ENCODE measurements at places on chromosomes 5 and 9.

GRCh38 chr5:112735702-112736101 is 2.0 kb upstream of the APC start:
- no peak for DNase-seq

GRCh38 chr5:17215361-17215760 is 2.1 kb upstream of the BASP1 start:
- DNase-seq: no peak

DNA sequence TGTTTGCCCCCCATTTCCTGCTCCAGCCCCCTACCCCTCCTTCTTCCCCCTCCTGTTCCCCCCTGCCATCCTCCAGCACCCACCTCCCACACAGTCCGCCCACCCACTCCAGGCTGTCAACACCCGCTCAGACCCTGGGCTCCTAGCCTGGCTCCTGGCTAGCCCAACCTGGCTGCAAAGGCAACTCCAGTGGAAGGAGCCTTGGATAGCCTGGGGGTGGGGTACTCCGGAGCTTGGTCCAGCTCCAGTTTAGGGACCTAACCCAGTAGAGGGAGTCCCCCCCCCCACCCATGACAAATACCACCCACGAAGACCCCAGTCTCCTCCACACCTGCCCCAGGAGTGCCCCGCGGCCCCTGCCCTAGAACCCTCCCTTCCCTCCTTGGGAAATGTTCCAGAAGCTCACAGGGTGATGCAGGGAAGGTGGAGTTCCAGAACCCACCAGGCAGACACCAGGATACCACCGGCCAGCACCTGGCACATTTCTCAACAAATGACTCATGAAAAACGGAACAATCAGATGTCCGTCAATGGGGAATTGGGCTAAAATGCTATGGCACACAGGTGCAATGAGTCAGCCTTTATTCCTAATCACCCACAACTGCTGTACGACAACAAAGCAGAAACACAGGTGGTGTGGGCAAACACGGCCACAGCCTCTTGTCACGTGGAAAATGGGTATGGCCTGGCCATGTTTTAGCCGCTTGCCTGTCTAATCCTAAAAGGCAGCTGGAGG is 901 bp upstream of the SLC12A7 start:
- no peak for DNase-seq

DNA sequence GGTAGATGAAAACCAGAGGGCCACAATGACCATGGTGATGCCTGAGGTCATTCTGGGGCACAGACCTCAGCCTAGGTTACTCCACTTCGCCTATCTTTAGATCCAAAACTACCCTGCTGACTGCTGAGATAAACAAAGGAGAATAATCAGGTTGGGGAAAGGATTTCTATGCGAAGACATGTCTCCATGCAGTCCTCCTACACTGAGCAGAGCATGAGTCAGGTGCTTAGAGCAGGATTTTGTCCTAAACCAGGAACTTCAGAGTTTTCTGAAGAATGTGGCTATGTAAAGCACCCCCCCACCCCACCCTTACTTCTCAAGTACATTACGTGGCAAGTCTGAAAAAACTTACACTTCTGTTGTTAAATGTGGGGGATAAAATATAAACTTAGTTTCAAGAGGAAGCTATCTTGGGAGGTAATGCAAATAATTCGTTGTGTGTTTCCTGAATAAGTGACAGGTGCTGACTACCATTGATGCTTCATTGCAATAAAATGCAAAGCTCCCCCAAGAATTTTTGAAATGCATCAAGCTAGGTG is 19.4 kb downstream of the PDCD1LG2 start:
- DNase-seq: no peak

- no peak for DNase-seq
Measured at GRCh38 chr5:82513738-82514137, 235.6 kb upstream of the RPS23 start.

DNA sequence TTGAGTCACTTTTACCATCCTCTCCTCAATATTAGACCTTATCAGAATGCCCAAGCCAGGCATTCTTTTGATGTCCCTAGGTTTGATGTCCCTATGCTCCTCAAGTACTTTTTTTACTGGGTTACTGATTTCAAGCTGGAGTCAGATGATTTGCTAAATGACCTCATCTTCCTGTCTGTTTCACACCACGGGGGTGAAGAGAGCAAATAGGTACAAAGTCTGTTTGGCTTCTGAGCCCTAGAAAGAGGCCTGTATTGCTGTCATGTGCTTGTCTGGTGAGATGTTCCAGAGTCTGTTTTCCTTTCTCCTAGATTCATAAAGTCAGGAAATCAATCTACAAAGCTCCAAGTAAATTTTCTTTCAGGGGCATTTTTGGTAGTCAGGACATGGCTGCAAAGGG is 12.7 kb upstream of the DAB2 start:
- DNase-seq: no peak

- peak; percentile 19 for DNase-seq
Measured at GRCh38 chr5:116507941-116508655, 66.5 kb downstream of the SEMA6A start.

DNA sequence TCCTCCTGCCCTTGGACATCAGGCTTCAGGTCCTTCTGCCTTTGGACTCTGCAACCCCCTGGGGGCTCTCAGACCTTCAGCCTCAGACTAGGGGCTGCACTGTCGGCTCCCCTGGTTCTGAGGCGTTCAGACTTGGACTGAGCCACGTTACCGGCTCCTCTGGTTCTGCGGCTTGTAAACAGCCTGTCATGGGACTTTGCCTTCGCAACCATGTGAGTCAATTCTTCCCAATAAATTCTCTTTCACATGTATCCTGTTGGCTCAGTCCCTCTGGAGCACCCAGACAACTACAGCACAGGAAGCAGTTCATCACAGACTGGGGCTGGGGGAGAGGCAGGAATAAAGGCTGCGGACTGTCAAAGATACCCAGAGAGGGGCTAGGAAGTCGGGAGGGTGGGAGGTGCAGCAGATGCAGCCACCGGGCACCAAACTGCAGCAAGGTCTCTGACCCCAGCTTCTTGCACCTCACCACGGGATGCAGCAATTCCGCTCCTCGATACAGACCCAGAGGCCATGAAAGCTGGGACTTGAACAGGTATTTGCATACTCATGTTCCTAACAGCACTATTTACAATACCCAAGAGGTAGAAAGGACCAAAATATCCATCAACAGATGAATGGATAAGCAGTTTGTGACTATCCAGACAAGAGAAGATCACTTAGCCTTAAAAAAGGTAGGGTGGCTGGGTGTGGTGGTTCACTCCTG is 100.8 kb downstream of the COL23A1 start:
- DNase-seq: no peak

DNA sequence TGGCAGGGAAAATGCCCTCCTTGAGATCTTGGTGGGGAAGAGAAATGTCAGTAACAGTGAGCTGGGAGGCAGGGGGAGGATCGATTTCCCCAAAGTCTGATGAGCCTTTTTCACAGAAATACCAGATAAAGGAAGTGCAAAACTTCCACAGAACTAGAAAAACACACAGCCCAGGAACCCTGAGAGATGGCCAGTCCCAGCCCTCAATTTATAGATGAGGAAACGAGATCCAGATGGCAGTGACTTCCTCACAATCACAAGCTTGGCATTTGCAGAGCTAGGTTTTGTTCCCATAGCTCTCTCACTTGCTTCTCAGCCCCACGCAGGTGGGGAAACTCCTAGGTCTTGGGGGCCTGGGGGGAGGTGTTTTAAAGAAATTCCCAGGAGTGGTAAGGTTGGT is 3.8 kb upstream of the GGTA1 start:
- DNase-seq: no peak

GRCh38 chr5:35762368-35762767 is 94.3 kb upstream of the IL7R start:
- DNase-seq: no peak

DNA sequence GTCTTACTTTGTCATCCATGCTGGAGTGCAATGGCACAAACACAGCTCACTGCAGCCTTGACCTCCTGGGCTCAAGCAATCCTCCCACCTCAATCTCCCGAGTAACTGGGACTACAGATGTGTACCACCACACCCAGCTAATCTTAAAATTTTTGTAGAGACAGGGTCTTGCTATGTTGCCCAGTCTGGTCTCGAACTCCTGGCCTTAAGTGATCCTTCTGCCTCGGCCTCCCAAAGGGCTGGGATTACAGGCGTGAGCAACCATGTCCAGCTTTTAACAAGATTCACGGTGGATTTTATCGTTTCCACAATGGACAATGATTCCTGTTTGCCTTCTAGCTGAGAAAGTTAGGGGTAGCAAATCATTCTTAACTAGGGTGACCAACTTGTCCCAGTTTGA is 165.9 kb downstream of the ZNF608 start:
- DNase-seq: no peak

- no peak for DNase-seq
Measured at GRCh38 chr5:58260243-58260642, 199.6 kb downstream of the PLK2 start.

DNA sequence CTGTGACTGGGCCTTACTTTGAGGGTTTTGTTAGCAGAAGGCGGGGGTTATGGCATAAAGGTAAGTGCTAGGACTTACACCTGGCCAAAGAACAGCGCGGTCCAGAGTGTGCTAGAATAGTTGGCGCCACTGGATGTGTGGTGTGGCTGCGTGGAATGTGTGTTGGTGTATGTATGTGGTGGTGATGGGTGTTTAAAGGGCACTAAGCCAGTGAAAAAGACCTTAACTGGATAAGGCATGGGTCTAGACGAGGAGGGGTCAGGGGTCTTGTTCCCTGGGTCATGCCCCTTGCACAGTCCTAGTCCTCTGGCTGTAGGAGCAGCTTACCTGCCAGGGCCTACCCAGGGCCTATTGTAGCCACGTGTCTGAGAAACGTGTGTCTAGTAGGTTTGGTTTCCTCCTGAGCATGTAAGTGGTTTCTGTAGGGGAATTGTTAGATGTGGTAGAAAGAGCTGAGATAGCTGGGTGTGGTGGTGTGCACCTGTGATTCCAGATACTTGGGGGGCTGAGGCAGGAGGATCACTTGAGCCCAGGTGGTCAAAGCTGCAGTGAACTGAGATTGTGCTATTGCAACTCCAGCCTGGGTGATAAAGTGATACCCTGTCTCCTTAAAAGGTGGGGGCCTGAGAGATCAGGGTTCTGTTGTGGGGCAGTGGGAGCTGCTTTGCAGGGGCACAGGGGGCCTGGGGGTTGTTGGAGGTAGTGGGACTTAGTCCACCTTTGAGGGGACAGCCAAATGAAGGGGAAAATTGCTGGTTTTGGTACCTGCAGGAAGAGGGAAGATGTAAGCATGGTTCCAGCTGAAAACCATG is 55.2 kb downstream of the HSPA4 start:
- DNase-seq: no peak
